ENCODE measurements at places on chromosomes 5 and 9.
A peak's percentile ranks its signal among the peaks of the same experiment; 100 is the strongest.

DNA sequence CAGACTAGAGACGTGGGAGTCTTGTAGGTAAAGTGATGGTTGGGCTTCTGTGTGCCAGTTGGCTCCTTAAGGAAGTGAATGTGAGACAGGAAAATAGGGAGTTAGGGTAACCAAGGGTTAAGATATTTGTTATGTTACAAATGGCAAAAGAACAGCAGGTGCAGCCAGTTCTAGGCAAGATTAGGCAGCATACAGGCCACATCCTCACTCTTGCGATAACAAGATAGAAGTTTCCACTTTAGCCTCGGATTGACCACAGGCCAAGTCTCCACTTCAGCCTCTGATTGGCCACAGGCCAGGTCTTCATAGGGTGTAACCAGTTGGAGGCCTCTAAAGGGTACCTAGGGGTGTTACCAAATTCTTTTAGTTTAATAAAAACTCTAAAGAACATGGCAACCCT, 54.6 kb upstream of the ABCA1 start:
- peak; percentile 99 for DNase-seq

DNA sequence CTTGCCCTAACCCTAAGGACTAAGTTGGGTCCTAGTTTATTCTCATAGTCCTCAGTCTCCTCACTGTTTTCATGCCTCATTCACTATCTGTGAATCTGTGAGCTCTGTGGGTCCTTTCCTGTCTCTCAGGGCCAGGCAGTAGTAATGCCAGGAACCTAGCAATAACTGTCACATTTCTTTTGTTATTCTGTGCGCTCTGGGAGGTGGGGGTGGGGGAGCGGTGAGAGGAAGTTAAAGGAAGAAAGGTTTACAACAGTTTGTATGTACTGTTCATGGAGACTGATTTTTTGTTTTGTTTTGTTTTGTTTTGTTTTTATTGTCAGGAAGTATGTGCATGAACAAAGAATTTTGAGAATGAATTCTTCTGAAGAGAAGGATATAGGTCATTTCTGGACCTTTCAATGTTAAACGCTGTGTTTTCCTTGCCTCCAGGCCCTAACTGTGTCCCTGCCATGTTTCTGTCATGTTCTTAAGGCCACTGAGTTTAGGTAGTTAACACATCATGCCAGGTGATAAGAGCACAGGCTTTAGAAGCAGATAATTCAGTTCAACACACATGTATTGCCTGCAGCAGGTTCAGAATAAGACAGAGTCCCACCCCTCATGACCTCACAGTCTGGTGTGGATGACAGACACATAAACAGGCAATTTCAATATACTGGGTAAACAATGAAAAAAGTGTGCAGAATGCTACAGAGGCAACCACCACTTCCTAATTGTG, 13.3 kb upstream of the FEM1C start:
- DNase-seq: peak; percentile 64

GRCh38 chr5:79122973-79123372, 11.4 kb downstream of the BHMT start:
- DNase-seq: no peak

DNA sequence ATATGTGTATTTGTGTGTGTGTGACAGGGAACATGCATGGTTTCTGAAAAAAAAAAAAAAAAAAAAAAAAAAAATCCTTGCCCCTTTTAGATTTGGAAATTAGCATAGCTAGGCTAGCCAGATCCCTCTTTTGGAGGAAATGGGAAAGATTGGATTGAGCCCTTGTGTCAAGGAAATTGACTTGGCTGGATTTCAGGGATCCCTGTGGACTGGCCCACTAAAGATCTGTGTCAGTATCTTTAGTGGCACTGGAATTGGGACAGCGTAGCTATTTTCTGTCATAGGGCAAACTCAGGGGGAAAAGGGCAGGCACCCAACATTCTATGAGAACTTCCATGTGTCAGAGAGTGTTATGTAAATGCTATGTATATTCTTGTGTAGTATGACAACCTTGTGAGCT, 35.4 kb downstream of the SH3GL2 start:
- no peak for DNase-seq

All from erythroblast (primary cell).